ENCODE measurements at places on chromosomes 11 and 22.

DNA sequence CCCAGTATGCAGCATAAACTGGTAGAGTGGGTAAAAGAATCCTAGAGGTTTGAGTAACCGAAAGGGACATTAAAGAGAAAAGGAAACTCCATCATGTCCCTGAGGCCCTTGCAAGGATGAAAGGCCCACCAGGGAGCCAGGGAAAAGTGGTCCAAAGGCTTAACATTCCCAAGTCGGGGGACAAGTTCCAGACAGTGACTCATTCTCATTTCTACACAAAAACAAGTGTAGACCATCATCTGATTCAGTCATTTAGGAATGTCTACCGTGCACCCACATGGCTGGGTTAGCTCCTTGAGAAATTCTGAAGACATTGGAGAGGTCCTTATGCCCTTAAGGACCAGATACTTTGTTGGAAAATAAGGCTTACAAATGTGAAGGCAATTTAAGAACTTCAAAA is 4.8 kb upstream of the NOX4 start:
- DNase-seq: no peak

DNA sequence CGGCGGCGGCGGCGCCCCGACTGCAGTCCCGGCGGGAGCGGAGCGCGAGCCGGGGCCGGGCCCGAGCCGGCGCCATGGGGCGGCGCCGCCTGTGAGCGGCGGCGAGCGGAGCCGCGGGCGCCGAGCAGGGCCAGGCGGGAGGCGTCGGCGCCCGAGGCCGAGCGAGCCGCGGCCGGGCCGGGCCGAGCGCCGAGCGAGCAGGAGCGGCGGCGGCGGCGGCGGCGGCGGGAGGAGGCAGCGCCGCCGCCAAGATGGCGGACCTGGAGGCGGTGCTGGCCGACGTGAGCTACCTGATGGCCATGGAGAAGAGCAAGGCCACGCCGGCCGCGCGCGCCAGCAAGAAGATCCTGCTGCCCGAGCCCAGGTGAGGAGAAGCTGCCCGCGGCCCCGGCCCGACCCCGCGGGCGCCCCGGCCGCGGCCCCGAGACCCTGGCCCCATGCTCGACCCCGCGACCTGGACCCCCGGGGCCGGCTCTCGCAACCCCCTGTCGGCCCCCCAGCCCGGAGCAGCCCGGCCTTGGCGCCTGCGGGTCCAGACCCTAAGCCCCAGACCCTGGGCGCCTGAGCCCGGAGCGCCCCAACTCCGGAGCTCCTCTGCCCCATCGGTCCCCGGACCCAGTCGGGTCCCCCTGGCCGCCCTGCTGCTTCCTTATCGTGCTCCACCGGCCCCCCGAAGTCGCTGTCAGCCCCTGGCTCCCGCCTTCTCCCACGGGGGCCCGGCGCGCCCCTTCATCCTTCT is at the start of gene GRK2:
Gene GRK2 (plus strand): TSS at position 25 of the 739 bp plus-strand sequence. CDS start 227 bp downstream, at position 252.
- no peak for DNase-seq

DNA sequence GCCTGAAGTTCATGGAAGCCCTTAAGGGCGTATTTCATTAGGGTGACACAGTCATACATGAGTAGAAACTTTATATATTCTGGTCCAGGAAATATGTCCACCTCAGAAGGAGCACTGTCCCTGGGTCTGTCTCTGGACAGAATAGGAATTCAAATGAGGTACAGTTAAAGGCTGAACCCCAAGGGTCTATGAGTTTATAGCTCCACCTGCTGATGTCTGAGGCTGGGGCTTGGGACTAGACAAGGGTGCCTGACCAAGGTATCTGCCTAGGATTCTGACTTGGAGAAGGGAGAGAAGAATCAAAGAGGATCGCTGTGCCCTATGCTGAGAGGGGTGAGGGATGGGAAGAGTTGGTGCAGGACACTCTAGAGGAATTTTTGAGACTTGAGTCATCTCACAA is 14.9 kb downstream of the HEPHL1 start:
- DNase-seq: no peak

DNA sequence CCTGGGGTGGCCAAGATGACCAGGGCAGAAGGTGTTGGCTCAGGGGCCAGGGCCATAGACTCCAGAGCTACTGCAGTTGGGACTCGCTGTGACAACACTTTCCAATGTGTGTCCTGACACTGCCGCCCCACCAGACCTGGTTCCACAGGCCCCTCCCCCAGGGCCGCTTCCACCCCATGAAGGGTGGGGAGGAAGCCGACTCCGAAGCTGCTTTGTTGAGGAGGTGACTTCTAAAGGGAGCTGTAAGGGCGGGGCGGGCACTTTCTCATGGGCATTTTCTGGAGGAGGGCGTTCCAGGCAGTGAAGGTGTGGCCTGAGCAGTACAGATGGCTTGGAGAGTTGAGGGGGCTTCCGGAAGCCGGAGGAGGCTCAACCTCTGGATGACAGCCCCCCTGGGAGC is 6.3 kb downstream of the FGF3 start:
- DNase-seq: no peak

DNA sequence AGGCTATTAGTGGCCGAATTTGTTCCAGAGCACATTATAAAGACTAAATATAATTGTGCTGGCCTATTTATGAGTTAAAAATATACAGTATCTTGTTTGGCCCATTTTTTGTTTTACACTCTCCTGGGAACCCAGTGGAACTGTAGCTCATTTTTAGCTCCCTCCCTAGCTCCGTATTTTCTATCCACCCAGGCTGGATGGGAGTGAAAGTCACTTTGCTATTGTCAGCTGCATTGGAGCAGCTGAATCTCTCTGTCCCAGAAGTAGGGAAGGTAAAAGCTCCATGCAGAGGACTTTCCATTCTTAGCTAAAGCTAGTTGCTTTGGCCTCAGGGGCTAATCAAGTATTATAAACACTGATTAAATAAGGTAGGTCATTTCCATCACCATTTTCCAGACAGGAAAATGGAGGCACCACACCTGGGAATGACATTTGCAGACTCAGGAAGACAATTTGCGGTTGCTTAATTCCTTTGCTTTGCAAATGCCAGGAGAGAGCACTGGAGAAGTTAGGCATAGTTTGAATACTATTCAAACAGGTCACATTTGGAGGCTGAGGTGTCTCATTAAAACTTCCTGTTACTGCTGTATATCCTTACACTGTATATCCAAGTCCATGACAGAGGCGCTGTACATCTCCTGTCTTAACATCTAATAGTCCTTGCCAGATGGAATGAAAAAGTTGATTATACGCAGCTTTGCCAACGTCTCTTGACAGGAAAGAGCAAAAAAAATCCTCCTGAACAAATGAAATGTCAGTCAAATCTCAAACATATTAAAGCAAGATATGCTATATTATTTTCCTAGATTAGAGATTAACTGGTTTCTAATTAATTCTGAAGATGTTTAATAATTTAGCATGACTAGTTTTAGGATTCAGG is 338.1 kb upstream of the KIRREL3 start:
- DNase-seq: no peak

GRCh38 chr22:43375951-43376455 is 32.8 kb upstream of the SCUBE1 start:
- DNase-seq: no peak

GRCh38 chr11:64044730-64045393 is 9.1 kb downstream of the FLRT1 start:
- DNase-seq: no peak

All from activated gamma-delta T cell treated with Interleukin-2 at 50 U/mL for 16 hours (primary cell).